ENCODE measurements at places on chromosomes 1 and 21.
A peak's percentile ranks its signal among the peaks of the same experiment; 100 is the strongest.

DNA sequence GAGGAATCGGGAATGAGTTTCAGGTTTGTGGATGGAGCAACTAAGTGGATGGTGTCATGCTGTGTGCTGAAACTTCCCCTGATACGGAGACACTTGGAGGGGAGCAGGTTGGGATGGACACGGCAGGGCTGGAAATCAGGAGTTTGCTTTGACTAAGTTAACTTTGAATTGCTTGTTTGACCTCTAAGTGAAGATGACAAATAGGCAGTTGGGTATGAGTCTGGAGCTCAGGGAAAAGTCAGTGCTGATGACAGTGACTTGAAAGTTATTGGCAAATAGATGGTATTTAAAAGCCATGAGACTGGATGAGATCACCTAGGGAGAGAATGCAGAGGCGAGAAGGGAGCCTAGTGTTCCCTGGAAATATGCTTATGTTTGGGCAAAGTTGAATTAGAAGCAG is 12.8 kb upstream of the ZSCAN20 start:
- DNase-seq, result no peak
- no peaks in the 10 kb centered on the region for H3K36me3 ChIP-seq
- peaks cover 65% of the 10 kb centered on the region for H3K4me1 ChIP-seq
- H3K4me3 ChIP-seq, result no peak overlapping the region
- peak overlapping the region; percentile 94 for H3K27ac ChIP-seq

DNA sequence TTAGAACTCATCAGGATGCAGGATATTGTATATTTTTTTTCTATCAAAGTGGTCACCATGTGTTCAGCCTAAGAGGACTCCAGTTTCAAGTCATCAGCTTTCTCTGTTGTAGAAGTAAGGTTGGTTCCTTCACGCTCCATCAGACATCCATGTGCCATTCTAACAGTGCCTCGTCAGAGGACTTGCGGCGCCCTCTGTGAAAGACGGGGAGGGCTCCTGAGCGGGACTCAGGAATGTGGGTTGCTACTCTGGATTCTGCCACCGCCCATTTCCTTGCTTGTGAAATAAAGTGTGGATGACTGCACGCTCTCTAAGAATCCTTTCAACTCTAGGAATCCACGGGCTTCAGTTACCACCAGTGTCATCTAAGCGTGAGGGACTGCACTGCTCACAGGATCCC is 593.5 kb downstream of the KIF26B start:
- H3K4me3 ChIP-seq, result no peak overlapping the region
- no peaks in the 10 kb centered on the region for H3K27me3 ChIP-seq
- no peaks in the 10 kb centered on the region for H3K4me1 ChIP-seq
- DNase-seq, result no peak
- H3K27ac ChIP-seq, result no peak overlapping the region

DNA sequence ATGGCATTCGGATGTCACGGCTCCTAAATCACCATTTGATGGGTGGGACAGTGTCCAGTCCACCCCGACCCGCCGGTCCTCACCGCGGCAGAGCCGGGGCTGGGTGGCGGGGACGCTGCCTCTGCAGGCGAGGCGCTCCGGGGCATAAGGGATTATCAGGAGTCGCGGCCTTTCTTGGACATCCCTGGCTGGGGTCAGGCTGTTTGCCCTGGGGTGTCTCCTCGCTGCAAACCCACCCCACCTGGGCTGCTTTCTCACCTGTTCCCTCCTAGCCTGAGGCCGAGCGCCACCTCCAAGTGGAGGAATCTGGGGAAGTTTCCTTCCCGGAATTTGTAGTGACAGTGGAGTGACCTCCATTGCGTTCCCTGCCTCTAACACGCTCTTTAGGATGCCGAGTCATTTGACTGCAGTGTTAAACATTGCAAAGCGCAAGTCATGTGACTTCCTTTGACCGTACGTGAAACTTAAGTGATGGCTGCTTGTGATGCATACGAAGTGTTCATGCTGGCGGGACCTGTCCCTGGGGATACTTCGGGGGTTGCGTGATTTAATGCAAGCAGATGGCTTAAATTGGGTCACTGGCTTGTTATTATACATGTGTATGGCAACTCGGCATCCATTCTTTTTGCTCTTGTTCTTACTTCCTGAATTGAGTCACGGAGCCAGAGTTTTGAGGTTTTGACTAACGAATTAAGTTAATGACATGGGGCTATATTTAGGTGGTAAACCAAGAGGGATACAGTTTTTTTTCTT is 536 bp downstream of the LGALS8 start:
- DNase-seq, result peak; percentile 36
- peak overlapping the region; percentile 95 for H3K4me3 ChIP-seq
- H3K27me3 ChIP-seq, result no peaks in the 10 kb centered on the region
- H3K36me3 ChIP-seq, result peaks cover 7% of the 10 kb centered on the region

DNA sequence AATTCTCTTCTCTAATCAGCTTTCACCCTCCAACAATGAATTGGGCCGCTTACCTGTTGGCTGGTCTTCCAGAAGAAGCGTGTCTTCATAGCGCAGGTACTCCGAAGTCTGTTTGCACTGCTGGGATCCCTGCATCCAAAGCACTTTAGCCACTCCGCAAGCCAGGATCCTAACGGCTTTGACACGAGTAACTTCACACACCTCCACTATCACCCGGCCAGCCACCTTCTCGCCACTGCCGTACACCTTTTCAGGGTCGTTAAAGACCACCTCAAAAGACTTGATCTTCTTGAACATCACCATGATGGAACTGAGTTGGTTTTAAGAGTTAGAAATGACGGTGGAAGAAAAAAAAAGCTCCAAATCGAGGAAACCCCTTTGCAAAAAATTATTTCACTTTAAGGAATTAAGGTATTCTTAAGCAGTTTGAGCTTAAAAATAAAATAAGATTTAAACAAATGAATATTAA is 381 bp downstream of the TXNIP start:
- no peaks in the 10 kb centered on the region for H3K27me3 ChIP-seq
- peaks cover 65% of the 10 kb centered on the region for H3K4me1 ChIP-seq

DNA sequence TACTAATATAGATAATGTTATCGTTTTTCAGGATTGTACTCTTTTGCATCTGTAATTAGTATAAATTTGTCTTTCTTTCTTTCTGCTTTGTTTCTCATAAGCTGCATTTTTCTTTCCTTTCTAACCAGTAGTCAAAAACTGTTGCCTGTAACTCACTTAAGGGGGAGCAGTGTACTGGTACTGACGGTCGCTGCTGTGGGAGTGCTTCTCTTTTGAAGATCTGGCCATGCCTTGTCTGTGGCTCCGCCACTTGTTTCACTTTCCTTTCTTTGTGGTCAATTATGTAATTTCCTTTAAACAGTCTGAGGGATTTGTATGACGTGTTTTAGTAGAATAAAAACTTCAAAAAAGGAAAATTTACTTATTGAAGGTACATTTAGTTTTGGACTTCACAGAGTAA is 37.0 kb downstream of the MIA3 start:
- DNase-seq, result no peak
- peaks cover 68% of the 10 kb centered on the region for H3K36me3 ChIP-seq
- no peaks in the 10 kb centered on the region for H3K27me3 ChIP-seq

DNA sequence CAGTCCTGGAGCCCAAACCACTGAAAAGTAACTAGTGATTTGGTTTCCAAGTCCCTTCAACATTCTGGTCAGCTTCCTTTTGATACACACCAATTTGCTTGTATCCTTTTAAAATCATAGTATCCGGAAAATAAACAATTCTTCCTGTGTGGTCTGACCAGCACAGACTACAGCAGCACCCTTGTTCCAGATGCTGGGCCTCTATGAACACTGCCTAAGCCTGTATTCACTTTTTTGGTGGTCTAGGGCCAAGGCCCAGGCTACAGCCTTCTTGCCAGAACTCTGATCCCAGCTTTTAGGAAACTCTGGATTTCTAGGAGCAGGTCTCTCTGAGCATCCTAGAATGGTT is 801 bp upstream of the DDAH1 start:
- no peaks in the 10 kb centered on the region for H3K36me3 ChIP-seq
- peaks cover 22% of the 10 kb centered on the region for H3K4me1 ChIP-seq
- DNase-seq, result no peak
- peak overlapping the region; percentile 81 for H3K4me3 ChIP-seq
- H3K27me3 ChIP-seq, result no peaks in the 10 kb centered on the region
